Stimulated activated CD4-positive, alpha-beta T cell treated with anti-CD3 and anti-CD28 coated beads, Interleukin-12 subunit alpha, Interleukin-12 subunit beta, amount 100 ng/mL, for 4 hours (primary cell): ENCODE measurements at places on chromosomes 13 and 19.

- no peak for DNase-seq
Measured at GRCh38 chr13:51158880-51159518, 47.9 kb upstream of the C13orf42 start.

- peak; percentile 71 for DNase-seq
Measured at GRCh38 chr13:46184277-46184699, 2.3 kb upstream of the LCP1 start.

DNA sequence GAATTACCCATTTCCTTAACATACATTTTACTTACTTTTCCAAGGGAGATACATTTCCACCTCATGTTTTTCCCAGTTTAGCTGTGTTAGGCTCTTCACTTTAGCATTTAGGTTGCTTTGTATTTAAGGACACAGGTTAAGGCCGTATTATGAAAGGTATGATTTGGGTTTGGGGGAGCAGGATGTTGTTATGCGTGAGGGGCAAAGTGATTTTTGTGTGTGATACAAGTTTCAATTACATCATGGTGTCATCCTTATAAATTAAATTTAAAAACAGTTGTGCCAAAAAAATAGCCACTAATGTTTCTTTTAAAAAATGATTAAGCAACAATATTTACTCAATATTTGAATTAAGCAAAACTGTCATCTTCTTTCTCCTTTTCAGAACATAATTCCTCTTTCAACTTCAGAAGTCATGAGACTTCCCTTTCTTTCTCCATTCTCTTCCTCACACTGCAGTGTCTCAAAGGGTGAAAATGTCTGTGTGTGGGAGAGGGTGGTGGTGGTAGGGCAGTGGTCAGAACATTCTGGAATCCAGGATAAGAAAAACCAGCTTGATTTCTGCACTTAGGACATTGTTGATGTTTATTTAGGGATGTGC lies 126.2 kb downstream of the KCNRG start:
- DNase-seq: no peak

GRCh38 chr13:99960663-99961311 lies 10.8 kb downstream of the ZIC5 start:
- DNase-seq: no peak

GRCh38 chr13:42272804-42273175 lies 838 bp downstream of the AKAP11 start:
- no peak for DNase-seq

DNA sequence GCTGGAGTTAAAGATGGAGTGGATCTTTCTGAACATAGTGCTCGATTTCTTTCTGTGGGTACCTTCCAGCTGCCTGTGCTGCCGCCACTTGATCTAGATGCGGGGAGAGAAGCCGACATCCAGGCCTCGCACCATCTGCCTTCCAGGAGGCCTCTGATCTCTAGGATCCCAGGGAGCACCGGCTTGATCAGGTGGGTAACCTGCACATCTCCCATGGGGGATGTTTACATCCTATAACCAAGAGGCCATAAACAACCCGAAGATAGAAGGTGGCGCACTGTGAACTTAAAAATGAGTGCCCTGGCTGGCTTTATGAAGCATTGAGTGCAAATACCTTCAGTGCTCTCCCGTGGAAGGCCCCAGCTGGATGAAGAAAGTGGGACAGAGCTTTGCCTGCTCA lies at the start of gene C13orf42:
Gene C13orf42 (minus strand): TSS at position 101 of the 400 bp plus-strand sequence. CDS start 65 bp downstream, at position 36.
- DNase-seq: no peak

DNA sequence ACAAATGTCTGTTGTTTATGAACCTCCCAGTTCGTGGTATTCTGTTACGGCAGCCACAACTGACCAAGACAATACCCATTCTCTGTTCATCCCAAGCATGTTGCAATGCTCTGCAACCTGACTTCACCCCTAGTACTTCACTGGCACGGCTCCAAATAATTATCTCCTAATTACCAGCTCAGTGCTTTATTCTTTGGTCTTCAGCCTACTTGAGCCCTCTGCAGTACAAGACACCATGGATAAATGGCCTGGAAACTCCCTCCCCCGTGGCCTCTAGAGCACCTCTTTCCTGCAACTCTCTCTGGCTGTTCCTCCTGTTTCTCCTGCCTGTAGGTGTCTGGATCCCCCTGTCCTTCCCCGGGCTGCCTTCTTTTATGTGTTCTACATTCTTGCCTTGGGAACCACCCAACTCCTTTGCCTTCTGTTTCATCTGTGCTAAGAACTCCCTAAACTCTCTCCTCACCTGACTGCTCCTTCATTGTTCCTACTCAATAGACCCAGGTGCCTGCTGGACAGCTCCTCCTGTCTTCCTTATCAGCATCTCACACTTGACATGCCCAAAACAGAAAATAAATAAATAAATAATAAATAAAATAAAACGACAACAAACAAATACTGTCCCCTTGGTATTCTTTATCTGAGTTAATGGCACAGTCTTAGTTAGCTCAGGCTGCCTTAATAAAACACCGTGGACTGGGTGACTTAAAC lies 200.4 kb upstream of the IPO5 start:
- no peak for DNase-seq
